ENCODE measurements at places on chromosomes 12 and 14.

DNA sequence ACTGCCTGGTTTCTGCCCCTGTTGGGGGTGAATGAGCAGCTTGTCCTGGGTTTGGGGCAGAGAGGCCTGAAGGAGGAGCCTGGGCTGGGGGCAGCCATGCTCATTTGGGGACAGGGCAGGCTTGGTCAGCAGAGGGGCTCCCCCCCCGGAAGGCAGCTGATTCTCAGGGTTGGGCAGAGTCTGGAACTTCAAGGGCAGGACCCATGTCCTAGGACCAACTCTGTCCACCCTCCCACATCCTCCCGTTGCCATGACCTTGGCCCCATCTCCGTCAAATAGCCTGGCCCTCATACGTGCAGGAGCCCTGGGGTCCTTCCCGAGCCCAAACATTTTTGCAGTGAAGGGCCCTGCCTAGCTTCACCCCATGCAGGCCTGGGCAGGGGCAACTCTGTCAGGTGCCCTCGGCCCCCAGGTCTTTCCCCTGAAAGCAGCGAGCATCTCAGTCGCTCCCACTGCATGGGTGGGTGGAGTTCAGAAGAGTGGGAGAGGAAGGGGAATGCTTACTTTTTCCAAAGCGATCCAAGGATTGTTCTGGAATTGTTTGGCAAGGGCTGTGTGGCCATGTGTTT is 32.6 kb downstream of the TNFAIP2 start:
- no peaks in the 10 kb centered on the region for H3K4me1 ChIP-seq
- H3K36me3 ChIP-seq, result no peaks in the 10 kb centered on the region
- no peaks in the 10 kb centered on the region for H3K27me3 ChIP-seq
- H3K27ac ChIP-seq, result no peak overlapping the region
- DNase-seq, result no peak

DNA sequence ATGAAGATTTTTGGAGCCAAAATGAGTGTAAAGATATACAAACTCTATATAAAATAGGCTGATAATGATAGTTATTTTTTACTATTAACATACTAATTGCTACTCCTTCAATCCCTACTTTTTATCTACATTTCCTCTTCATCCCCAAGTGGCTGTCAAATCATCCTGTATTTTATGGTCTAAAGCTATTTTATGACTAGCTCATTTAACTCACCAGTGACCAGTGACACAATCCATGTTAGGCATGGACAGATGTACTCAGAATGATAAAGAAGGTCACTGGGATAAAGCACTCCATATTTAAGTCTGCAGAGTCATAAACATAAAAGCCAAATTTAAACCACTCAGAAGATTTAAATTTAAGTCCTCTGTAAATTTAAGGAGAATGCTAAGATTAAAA is 183.0 kb downstream of the MED13L start:
- no peak for DNase-seq
- H3K27me3 ChIP-seq, result no peaks in the 10 kb centered on the region
- no peaks in the 10 kb centered on the region for H3K36me3 ChIP-seq
- H3K27ac ChIP-seq, result no peak overlapping the region
- no peaks in the 10 kb centered on the region for H3K4me1 ChIP-seq
- no peak overlapping the region for H3K4me3 ChIP-seq

DNA sequence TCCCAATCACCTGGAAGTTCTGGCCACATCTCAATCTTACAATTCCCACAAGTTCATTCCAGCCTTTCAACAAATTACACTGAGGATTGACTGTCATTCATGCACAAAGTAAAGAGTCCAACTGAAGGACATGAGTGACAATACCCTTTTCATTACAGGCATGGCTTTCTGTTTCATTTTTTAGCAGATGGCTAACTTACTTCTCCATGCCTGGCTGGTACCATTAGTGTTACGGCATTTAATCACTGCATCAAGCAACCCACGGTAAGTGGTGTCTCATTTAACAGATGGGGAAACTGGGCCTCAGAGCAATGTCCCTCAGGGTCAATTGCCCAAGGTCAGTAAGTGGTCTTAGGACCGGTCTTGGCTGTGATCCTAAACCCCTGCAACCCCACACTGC is 114.4 kb downstream of the PRICKLE1 start:
- no peaks in the 10 kb centered on the region for H3K27me3 ChIP-seq
- H3K36me3 ChIP-seq, result no peaks in the 10 kb centered on the region
- no peak overlapping the region for H3K4me3 ChIP-seq
- H3K4me1 ChIP-seq, result peaks cover 2% of the 10 kb centered on the region
- no peak overlapping the region for H3K27ac ChIP-seq
- no peak for DNase-seq

DNA sequence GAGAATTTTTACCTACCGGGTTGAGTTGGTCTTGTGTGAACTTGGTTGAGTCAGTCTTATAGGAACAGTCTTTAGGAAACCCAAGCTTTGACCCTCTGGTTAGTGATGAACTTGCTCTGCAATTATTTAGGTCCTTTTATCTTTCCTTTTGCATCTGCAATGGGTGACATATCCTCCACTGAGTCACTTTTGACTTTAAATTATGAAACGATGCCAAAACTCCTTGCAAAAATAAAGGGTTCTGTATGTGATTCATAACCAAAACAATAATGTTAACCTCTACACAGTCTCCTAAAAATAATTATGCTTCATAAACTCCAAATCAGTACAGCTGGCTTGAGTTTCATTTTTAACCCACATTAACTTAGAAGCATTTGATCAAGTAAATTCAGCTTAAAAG is 979.4 kb downstream of the GALC start:
- H3K27ac ChIP-seq, result no peak overlapping the region
- no peaks in the 10 kb centered on the region for H3K36me3 ChIP-seq
- no peak for DNase-seq
- H3K27me3 ChIP-seq, result no peaks in the 10 kb centered on the region
- H3K4me3 ChIP-seq, result no peak overlapping the region

GRCh38 chr12:20492251-20492760 is 124.0 kb downstream of the PDE3A start:
- DNase-seq, result no peak
- no peaks in the 10 kb centered on the region for H3K36me3 ChIP-seq
- no peaks in the 10 kb centered on the region for H3K27me3 ChIP-seq
- no peak overlapping the region for H3K27ac ChIP-seq
- no peak overlapping the region for H3K4me3 ChIP-seq

DNA sequence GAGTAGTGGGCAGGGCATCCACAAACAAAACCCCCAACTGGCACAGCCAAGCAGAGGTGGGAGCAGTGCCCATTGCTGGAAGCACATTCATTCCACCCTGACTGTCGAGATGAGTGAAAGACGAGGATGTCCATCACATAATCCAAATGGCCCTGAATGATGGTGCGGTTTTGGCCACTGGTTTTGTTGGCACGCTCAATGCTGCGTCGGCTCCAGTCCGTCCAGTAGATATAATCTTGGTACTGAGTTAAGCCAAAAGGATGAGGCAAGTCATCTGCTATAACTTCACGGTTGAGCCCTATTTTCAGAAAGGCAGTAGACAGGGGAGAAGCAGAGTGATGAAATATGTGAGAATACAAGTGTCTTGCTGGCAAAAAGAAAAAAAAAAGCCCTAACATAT is 88.1 kb downstream of the BCL2L14 start:
- H3K27ac ChIP-seq, result no peak overlapping the region
- no peaks in the 10 kb centered on the region for H3K27me3 ChIP-seq
- H3K36me3 ChIP-seq, result peaks cover 10% of the 10 kb centered on the region

DNA sequence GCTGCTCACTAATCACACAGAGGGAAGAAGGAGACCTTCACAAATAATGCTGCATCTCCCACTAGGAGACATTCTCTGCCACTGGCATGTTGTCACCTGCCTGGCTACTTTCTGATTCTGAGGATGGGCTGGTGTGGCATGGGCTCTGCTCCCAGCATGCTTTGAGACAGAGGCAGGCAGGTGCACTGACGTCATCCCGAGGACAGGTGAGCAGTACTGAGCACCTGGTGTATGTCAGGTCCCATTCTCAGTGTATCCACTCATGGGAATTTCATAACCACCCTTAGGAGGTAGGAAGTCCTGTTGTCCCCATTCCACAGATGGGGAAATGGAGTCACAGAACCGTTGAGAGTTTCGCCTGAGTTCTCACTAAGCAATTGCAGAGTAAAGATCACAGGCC is 597.9 kb downstream of the VRK1 start:
- no peak overlapping the region for H3K27ac ChIP-seq
- H3K36me3 ChIP-seq, result no peaks in the 10 kb centered on the region
- no peak for DNase-seq

DNA sequence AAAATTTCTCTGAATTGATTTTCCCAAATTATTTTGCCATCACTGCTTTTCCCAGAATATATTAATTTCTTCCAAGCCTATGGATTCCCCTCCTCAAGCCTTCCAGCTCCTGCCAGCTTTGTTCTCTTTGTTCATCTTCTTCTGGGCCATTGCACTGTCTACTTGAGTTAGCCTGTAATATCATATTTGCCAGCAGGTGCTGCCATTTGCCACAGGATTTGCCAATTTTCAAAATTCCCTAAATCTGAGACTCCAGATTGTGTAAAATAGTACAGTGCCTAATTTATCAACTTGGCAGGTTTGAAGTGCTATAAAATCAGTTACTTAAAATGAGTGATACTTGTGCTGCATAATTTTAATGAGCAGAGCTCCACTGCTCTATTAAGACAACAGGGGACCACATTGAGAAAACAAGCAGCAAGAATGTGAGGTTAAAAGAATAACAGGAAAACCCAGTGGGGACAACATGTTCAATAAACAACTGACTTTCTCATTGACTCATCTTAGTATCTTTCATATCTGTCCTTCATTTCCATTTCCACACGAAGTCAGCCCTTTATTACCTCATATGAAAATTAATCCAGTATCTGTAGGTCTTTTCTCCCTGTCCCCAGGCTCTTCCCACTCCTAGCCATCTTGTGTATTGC is 84.6 kb upstream of the CCDC196 start:
- no peaks in the 10 kb centered on the region for H3K4me1 ChIP-seq
- no peak overlapping the region for H3K4me3 ChIP-seq
- no peak overlapping the region for H3K27ac ChIP-seq
- H3K36me3 ChIP-seq, result no peaks in the 10 kb centered on the region

- DNase-seq, result peak; percentile 64
- H3K36me3 ChIP-seq, result peaks cover 8% of the 10 kb centered on the region
- no peak overlapping the region for H3K27ac ChIP-seq
- H3K4me1 ChIP-seq, result no peaks in the 10 kb centered on the region
- no peak overlapping the region for H3K4me3 ChIP-seq
Measured at GRCh38 chr14:71720978-71721624, 211.1 kb upstream of the RGS6 start.

DNA sequence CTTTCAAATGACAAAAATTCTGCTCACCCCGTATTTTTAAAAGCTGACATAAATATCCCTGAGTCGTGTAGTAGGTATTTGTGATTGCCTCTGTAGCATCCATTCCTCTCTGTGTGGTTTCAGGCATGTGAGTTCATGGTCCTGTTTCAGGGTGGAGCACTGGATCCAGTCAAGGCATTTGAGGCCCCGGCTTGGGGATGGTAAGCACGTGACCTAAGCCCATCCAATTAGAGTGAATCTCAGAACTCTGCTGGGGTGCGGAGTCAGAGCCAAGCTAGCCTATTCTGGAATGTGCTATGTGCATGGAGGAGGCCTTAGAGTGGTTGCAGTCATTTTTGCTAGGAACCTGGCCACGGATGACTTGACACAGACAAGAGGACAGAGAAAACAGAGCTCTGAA is 4.3 kb upstream of the CSRP2 start:
- no peaks in the 10 kb centered on the region for H3K36me3 ChIP-seq
- H3K27me3 ChIP-seq, result no peaks in the 10 kb centered on the region
- peaks cover 5% of the 10 kb centered on the region for H3K4me1 ChIP-seq
- no peak for DNase-seq

GRCh38 chr12:19482036-19482435 is 42.7 kb downstream of the AEBP2 start:
- no peak overlapping the region for H3K27ac ChIP-seq
- H3K36me3 ChIP-seq, result no peaks in the 10 kb centered on the region
- H3K27me3 ChIP-seq, result no peaks in the 10 kb centered on the region
- DNase-seq, result no peak
- H3K4me1 ChIP-seq, result peaks cover 3% of the 10 kb centered on the region

- no peaks in the 10 kb centered on the region for H3K27me3 ChIP-seq
- H3K27ac ChIP-seq, result no peak overlapping the region
- no peak overlapping the region for H3K4me3 ChIP-seq
- DNase-seq, result no peak
- peaks cover 10% of the 10 kb centered on the region for H3K4me1 ChIP-seq
Measured at GRCh38 chr12:128794661-128795529, 28.9 kb downstream of the SLC15A4 start.

DNA sequence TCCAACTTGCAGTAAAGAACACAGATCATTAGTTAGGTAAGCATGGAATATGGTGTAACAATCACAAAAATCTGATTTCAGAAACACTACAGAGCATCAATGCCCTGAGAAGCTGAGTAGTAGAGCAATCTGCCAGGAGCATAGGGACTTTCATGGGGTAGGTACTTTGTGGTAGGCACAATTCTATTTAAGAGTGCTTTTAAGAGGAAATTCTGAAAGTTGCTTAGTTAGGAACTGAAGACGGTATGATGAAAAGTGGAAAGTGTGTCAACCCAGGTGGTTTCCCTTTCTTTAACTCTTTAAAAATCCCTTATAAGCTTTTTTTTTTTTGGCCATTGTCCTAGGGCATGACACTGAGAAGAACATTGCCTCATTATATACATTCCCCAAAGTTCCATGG is 535.7 kb upstream of the FBXO33 start:
- no peak for DNase-seq
- no peak overlapping the region for H3K4me3 ChIP-seq
- no peaks in the 10 kb centered on the region for H3K36me3 ChIP-seq
- H3K27ac ChIP-seq, result no peak overlapping the region

DNA sequence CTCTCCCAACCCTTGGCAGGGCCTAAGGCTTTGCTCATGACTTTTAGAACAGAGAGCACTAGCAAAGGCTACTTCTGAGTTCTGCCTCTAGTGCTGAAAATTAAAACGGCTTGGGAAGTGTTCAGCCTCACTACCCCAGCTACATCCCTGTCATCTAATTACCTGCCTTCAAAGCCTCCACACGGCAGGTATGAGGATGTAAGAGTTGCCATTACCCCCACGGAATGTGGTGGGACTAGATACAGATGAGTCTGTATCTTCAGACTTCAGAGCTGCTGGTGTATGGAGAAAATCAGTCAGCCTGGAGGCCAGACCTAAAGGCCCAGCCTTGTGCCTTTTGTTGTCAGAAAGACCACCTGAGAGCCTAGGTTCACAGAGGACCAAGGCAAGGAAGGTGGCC is 214.6 kb upstream of the NOS1 start:
- H3K27ac ChIP-seq, result no peak overlapping the region
- H3K27me3 ChIP-seq, result no peaks in the 10 kb centered on the region
- no peak for DNase-seq
- no peaks in the 10 kb centered on the region for H3K36me3 ChIP-seq

- H3K27me3 ChIP-seq, result peaks cover 12% of the 10 kb centered on the region
- H3K36me3 ChIP-seq, result no peaks in the 10 kb centered on the region
- H3K4me1 ChIP-seq, result peaks cover 3% of the 10 kb centered on the region
- H3K27ac ChIP-seq, result no peak overlapping the region
Measured at GRCh38 chr12:112936927-112937326, 1.3 kb upstream of the OAS3 start.

DNA sequence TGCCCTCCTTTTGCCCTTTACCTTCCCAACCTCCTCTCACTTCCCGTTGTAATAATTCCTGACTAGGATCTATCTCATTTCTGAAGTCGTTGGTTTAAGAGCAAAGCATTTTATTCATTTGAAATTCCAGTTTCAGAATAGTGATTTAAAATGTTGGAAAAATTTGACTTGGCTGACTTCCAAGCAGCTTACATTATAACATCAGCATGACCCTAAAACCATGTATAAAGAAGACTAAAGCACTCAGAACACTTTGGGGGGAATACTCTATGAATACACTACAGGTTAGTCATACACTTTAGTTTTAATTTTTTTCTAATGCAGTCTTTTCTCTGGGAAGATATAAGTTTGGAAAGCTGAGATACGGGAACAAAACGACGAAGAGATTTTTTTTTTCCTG is 161.1 kb downstream of the BTG1 start:
- no peak overlapping the region for H3K27ac ChIP-seq
- no peaks in the 10 kb centered on the region for H3K27me3 ChIP-seq
- H3K4me3 ChIP-seq, result no peak overlapping the region
- no peak for DNase-seq
- H3K36me3 ChIP-seq, result no peaks in the 10 kb centered on the region
